ENCODE measurements at places on chromosomes 5 and 9. TPM values are rescaled to one million over a fixed set of nuclear protein-coding genes. Genes with fewer than 3 reads are reported as not detected.

Gene SGTB
- total RNA-seq = 15.3 TPM

- H3K27me3 ChIP-seq = no peaks in the 10 kb centered on the region
- DNase-seq = peak; percentile 32
- H3K4me3 ChIP-seq = no peak overlapping the region
- H3K27ac ChIP-seq = no peak overlapping the region
- no peaks in the 10 kb centered on the region for H3K36me3 ChIP-seq
- H3K4me1 ChIP-seq = peaks cover 16% of the 10 kb centered on the region
Measured at GRCh38 chr5:149228618-149229297, 42.9 kb upstream of the AFAP1L1 start.

Gene IZUMO3
- not detected for total RNA-seq

DNA sequence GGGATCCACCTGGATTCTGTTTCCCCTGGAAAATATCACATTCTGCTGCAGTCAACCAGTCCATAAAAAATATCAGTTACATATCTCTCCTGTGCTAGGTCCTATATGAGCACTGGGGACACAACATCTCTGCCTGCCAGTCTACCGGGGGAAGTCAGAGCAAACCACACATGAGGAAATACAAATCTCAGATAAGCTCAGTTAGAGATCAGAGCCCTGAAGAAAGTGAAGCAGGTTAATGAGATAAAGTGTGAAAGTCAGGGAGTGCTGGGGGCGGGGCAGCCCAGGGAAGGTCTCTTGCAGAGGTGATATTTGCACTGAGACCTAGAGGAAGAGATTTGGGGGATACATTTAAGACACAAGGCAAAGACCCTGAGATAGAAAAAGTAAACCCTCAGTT, 67.8 kb upstream of the SLC1A1 start:
- no peak overlapping the region for H3K4me3 ChIP-seq
- no peak overlapping the region for H3K27ac ChIP-seq
- no peak for DNase-seq
- H3K4me1 ChIP-seq = no peaks in the 10 kb centered on the region
- H3K27me3 ChIP-seq = no peaks in the 10 kb centered on the region
- H3K36me3 ChIP-seq = no peaks in the 10 kb centered on the region

- DNase-seq = no peak
- no peak overlapping the region for H3K4me3 ChIP-seq
- H3K36me3 ChIP-seq = no peaks in the 10 kb centered on the region
- H3K27me3 ChIP-seq = peaks cover 29% of the 10 kb centered on the region
- no peaks in the 10 kb centered on the region for H3K4me1 ChIP-seq
- H3K27ac ChIP-seq = no peak overlapping the region
Measured at GRCh38 chr5:169051351-169051750, 249.6 kb downstream of the SLIT3 start.

DNA sequence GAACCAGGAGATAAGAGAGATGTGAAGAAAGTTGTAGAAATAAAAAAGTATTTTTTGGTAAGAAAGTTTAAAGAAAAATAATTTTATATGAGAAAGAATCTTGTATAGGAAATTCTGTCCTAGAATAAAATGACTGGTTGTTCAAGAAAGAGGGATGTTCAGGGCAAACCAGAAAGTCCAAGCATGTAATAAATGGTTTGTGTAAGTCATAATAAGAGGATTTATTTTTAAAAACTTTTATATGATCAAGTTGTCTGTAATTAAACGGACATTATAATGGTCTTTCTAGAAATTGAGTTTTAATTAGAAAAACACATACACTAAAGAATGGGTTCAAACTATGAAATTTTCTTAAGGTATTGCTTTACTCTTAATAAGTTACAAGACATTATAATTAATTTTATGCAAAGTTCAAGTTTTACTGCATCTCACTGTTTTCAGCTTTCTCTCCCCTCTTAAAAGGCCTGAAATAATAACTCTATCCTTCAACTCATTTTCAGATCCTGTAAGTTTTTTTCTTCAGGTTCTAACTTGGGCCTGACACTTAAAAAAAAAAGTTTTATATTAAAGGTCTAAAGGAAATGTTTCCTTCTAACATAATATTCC, 56.1 kb upstream of the ZNF300 start:
- no peaks in the 10 kb centered on the region for H3K36me3 ChIP-seq
- H3K27ac ChIP-seq = no peak overlapping the region
- H3K4me1 ChIP-seq = no peaks in the 10 kb centered on the region
- no peak overlapping the region for H3K4me3 ChIP-seq
- no peaks in the 10 kb centered on the region for H3K27me3 ChIP-seq

DNA sequence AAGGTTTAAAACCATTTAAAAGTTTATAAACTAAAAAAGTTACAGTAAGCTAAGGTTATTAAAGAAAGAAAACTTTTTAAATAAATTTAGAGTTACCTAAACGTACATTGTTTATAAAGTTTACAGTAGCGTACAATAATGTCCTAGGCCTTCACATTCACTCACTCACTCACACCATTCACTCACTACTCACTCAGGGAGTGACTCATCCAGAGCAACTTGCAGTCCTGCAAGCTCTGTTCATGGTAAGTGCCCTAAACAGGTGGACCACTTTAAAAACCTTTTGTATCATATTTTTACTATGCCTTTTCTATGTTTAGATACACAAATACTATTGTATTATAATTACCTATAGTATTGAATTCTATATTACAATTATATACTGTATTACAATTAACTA, 190.8 kb upstream of the RASA1 start:
- DNase-seq = no peak
- H3K4me1 ChIP-seq = peaks cover 6% of the 10 kb centered on the region
- no peak overlapping the region for H3K27ac ChIP-seq
- no peak overlapping the region for H3K4me3 ChIP-seq
- H3K27me3 ChIP-seq = no peaks in the 10 kb centered on the region
- H3K36me3 ChIP-seq = no peaks in the 10 kb centered on the region

Gene BSPRY
- total RNA-seq = 0.15 TPM

DNA sequence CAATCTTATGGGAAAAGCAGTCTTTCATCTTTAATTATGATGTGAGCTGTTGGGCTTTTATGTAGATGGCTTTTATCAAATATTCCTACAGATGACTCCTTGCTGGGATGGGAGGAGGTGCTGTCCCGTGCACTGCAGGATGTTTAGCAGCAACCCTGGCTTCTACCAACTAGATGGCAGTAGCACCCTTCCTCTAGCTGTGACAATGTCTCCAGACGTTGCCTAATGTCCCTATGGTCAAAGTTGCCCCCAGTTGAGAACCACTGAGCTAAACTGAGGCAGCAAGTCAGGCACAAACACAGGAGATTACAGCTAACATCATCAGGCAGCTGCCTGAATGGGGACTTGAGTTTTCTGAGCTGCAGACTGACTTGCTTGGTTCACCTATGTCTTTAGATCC, 401.9 kb upstream of the PDE4D start:
- H3K36me3 ChIP-seq = no peaks in the 10 kb centered on the region
- no peaks in the 10 kb centered on the region for H3K27me3 ChIP-seq
- no peak overlapping the region for H3K4me3 ChIP-seq
- peak; percentile 47 for DNase-seq

DNA sequence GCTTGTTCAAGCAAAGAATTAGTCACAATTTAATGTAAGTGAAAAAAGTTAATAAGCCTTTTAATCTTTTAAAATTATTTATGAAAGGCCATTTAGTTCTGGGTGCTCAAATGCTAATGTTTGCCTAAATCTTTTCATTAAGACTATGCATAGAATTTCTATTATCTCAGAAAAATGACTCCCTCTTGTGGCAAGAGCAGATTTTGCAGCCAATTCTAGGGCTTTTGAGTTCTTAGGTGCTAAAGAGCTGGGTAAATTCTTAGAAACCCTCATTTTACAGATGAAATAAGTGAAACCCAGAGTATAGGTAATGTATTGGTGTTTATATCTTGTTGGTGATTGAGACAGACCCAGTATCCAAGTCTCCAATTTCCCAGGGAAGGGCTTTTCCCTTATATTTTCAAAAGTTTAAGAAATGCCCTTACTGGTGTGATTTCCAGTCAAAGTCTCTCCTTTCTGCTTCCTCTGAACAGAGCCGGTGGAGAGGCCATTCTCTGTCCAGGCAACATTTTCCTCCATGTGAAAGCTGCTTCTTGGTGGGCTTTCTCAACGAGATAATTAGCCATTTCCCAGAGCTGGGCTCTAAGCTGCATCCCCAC, 24.1 kb upstream of the PCSK5 start:
- no peak overlapping the region for H3K4me3 ChIP-seq
- DNase-seq = peak; percentile 30
- H3K27me3 ChIP-seq = no peaks in the 10 kb centered on the region
- H3K4me1 ChIP-seq = no peaks in the 10 kb centered on the region

Gene IL3
- total RNA-seq = not detected

- no peaks in the 10 kb centered on the region for H3K4me1 ChIP-seq
- H3K27me3 ChIP-seq = no peaks in the 10 kb centered on the region
Measured at GRCh38 chr9:30676651-30677050, 1707.8 kb upstream of the ACO1 start.

GRCh38 chr5:174991847-174992246, 267.5 kb downstream of the MSX2 start:
- no peaks in the 10 kb centered on the region for H3K36me3 ChIP-seq
- no peaks in the 10 kb centered on the region for H3K27me3 ChIP-seq
- H3K27ac ChIP-seq = peak overlapping the region; percentile 45

- H3K4me1 ChIP-seq = no peaks in the 10 kb centered on the region
- H3K36me3 ChIP-seq = no peaks in the 10 kb centered on the region
- no peaks in the 10 kb centered on the region for H3K27me3 ChIP-seq
- H3K27ac ChIP-seq = no peak overlapping the region
- no peak overlapping the region for H3K4me3 ChIP-seq
Measured at GRCh38 chr5:76154009-76154690, 71.0 kb downstream of the SV2C start.

- no peak overlapping the region for H3K27ac ChIP-seq
- H3K4me3 ChIP-seq = no peak overlapping the region
- no peak for DNase-seq
- no peaks in the 10 kb centered on the region for H3K36me3 ChIP-seq
- peaks cover 20% of the 10 kb centered on the region for H3K4me1 ChIP-seq
- no peaks in the 10 kb centered on the region for H3K27me3 ChIP-seq
Measured at GRCh38 chr5:32814141-32814540, 103.0 kb downstream of the NPR3 start.

Gene CDO1
- total RNA-seq = 0.23 TPM

GRCh38 chr9:27565696-27566095, 7.6 kb downstream of the C9orf72 start:
- H3K27ac ChIP-seq = no peak overlapping the region
- H3K4me3 ChIP-seq = no peak overlapping the region
- no peaks in the 10 kb centered on the region for H3K27me3 ChIP-seq
- peaks cover 2% of the 10 kb centered on the region for H3K36me3 ChIP-seq
- peaks cover 6% of the 10 kb centered on the region for H3K4me1 ChIP-seq

- H3K27me3 ChIP-seq = no peaks in the 10 kb centered on the region
- no peaks in the 10 kb centered on the region for H3K4me1 ChIP-seq
- H3K4me3 ChIP-seq = no peak overlapping the region
- DNase-seq = peak; percentile 44
- no peaks in the 10 kb centered on the region for H3K36me3 ChIP-seq
Measured at GRCh38 chr5:35651002-35651756, 33.5 kb downstream of the SPEF2 start.

DNA sequence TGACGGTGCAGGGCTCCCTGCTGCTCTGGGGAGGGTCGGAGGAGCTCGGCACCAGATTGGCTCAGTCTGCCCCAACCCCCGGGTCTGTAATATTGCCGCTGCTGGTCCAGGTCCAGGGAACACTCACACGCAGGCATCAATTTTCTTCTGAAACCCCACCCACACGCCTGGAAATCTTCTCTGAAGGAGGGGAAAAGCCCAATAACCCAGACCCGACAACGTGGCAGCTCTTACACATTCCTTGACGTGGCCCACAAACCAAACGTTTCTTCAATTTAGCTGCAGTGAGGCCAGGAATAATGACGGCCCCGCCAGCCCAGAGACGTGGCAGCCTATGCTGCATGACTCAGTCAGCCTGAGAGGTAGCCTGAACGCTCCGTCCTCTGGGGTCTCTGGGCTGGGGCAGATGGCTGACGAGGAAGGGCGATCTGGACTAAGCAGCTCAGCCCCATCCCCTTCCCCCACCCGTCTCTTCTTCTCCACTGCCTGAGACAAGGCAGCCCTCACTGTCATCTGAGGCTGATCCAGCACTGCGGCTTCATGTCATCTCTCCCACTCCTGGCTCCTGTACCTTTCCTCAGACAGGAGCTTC, 9.9 kb upstream of the SPARC start:
- H3K27ac ChIP-seq = peak overlapping the region; percentile 73
- H3K4me1 ChIP-seq = peaks cover 50% of the 10 kb centered on the region
- H3K4me3 ChIP-seq = peak overlapping the region; percentile 51

DNA sequence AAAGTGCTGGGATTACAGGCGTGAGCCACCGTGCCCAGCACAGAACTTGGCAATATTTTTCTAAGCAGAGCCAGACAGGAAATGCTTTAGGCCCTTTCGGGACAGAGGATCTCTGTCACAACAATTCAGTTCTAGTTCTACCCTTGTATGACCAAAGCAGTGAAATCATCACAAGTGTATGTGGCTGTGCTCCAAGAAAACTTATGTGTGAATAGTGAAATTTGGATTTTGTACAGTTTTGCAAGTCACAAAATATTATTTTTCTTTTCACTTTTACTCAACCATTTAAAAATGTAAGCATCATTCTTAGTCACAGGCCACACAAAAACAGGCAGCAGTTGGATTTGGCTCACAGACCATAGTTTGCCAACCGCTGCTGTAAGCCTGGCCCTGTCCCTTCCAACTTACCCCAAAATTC, 20.4 kb upstream of the PRUNE2 start:
- H3K27me3 ChIP-seq = no peaks in the 10 kb centered on the region
- no peak overlapping the region for H3K4me3 ChIP-seq
- H3K36me3 ChIP-seq = no peaks in the 10 kb centered on the region
- no peak for DNase-seq

- no peak overlapping the region for H3K4me3 ChIP-seq
- DNase-seq = no peak
- H3K36me3 ChIP-seq = no peaks in the 10 kb centered on the region
- no peaks in the 10 kb centered on the region for H3K27me3 ChIP-seq
Measured at GRCh38 chr5:143470120-143470519, 66.6 kb upstream of the NR3C1 start.

All from SJCRH30 (cell line).